Stimulated activated CD8-positive, alpha-beta memory T cell treated with anti-CD3 and anti-CD28 coated beads, Interleukin-4, amount 100 ng/mL, for 24 hours (primary cell): ENCODE measurements at places on chromosomes 12 and 14.

DNA sequence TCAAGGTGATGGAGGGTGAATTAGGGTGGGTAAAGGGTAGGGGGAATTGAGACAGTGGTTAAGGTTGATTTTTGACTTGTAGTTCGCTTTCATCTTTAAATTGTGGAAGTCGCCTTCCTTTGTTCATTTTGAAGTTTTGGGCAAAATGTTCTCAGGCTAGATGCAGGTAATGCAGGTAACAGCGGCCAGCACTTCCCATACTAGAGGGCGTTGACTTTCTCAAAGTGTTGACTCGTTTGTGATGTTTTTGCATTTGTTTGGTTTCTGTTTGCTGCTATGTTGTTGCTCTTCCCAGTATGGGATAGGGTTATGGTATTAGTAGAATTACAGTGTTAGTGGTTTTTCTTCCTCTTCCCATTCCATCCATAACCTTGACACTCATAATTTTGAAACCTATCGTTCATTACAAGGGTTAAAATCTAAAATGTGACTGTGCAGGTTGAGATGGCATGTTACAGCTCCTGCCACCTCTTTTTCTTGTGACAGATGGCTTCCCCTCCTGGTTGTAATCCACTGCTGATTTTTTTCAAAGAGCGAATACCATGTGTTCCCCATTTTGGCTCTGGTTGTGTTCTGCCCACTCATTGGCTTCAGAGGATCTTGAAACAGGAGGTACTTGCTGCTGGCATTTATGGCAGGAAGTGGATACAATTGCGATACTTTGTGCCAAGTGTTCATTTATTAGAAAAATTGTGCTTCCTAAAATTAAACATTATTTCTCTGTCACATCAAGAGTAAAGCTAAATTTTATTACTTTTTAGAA, 57.1 kb downstream of the ERC1 start:
- DNase-seq = no peak

- no peak for DNase-seq
Observed at GRCh38 chr12:19036673-19037357, 92.7 kb upstream of the PLEKHA5 start.

DNA sequence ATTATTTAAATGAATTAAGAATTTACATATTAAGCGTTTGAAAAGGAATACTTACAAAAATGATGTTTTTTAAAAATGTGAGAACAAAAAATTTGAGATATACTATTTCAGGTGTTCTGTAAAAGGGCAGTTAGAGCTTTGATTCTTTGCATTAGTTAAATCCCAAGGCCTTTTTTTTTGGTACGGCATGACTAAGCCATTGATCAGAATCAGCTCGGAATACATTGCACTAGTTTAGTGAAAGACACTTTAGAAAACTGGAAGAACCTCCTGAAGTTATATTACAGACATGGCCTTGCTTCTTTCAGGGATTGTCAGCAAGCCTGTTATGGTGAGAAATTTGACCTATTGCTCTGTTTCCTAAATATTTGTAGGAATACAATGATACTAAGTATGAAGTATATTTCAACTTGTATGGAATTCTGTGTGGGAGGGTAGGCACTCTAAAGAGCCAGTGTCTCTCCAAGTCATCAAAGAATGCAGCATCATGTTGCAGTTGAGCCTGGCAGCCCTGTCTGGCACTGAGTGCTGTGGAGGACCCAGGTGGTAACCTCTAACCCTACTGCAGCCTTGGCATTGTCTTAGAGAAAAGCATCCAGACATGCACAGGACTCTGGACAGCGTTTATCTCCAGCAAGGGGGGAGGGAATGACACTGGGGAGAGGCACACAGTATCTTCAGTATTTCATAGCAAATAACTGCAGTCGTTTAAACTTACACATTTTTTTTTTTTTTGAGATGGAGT, 1.5 kb downstream of the KLC1 start:
- DNase-seq = no peak

DNA sequence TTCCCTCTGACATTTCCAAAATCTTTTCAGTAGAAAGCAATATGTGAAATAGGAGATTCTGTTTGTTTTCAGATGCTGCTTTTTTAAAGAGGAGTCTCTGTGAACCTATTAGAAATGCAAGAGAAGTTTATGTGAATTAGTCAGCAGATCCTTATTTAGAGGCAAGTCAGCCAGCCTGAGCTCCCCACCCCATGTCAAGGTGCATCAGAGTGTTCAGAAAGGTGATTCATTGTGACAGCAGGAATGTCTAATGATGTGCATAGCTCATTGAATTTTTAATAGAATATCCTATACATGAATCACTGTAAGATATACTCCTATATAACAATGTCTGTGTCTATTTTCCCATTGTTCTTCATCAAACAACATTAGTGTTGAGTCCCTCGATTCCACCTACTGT, 1222.4 kb upstream of the USP15 start:
- no peak for DNase-seq

GRCh38 chr12:52952076-52952801, 3.3 kb downstream of the KRT18 start:
- DNase-seq = no peak

DNA sequence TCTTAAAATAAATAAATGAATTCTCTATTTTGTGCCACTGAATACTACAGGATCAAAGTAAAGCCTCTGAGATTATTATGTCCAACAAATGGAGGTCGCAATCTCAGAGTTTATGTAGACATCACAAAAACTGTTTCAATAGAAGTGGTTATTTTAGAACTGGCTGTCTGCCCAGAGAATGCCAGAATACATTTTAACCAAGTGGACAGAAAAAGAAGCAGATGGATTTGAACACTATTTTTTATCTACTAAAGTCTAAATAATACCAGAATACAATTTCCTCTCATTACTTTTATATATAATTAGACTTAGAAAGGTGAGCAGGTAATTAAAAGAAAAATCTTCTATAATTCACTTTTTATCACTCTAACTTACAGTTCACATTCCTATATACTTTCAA, 118.3 kb downstream of the MED13L start:
- no peak for DNase-seq

DNA sequence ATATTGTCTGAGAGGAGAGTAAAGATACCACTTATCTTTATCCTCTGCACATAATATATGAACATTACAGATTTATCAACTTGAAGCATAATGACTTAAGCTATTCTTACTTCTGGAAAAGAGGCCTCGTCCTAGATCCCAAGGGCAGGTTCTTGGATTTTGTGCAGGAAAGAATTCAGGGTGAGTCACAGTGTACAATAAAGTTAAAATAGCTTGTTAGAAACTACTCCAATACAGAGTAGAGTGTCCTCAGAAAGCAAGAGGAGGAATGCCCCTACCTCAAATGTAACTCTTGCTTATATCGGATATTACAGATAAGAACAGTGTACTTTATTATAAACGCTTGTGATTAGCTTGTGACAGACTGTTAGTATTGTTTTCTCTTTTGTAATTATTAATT, 41.9 kb upstream of the ABCC9 start:
- DNase-seq = no peak

GRCh38 chr14:81162941-81163340, 57.8 kb downstream of the GTF2A1 start:
- DNase-seq = no peak

- no peak for DNase-seq
Observed at GRCh38 chr12:49588721-49589516, 16.5 kb downstream of the FAM186B start.

DNA sequence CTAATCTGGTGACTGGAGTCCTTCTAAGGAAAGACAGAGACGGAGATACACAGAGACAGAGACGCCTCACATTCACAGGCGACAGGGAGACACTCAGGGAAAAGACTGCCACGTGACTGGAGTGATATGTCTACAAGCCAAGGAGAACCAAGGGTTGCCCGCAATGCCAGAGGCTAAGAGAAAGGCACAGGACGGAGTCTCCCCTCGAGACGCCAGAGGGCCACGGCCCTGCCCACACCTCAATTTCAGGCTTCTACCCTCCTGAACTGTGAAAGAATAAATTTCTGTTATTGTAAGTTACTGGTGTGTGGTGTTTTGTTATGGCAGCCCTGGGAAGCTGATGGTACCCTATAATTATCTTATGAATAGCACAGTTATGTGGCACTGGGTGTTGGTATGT, 11.6 kb upstream of the RAN start:
- DNase-seq = no peak

GRCh38 chr12:120413901-120414695, 23.8 kb upstream of the COX6A1 start:
- DNase-seq = no peak

GRCh38 chr12:7642876-7643309, 22.8 kb downstream of the APOBEC1 start:
- DNase-seq = peak; percentile 1

GRCh38 chr12:121799842-121800693, 3.7 kb upstream of the SETD1B start:
- DNase-seq = peak; percentile 79

DNA sequence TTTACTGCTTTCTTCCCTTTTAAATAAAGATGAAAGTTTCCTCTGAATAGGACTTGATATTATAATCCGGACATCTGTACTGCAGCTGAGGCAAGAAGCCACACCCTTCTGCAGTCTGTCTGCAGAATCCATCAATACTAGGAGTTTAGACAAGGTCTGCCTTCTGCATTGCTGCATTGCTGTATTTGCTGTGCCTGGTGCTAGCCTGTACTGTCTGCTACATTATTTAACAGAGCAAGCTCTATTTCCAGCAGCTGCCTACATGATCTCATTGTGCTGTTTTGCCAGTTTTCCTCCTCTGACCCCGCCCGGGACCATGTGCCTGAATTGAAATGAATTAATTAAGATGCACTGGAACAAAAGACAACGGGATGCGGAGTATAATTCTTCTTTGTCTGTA, 1.7 kb downstream of the TUBA1A start:
- DNase-seq = no peak

GRCh38 chr14:60645126-60645741, 4.0 kb downstream of the SIX1 start:
- no peak for DNase-seq

- DNase-seq = no peak
Observed at GRCh38 chr12:20507711-20508110, 139.4 kb downstream of the PDE3A start.

DNA sequence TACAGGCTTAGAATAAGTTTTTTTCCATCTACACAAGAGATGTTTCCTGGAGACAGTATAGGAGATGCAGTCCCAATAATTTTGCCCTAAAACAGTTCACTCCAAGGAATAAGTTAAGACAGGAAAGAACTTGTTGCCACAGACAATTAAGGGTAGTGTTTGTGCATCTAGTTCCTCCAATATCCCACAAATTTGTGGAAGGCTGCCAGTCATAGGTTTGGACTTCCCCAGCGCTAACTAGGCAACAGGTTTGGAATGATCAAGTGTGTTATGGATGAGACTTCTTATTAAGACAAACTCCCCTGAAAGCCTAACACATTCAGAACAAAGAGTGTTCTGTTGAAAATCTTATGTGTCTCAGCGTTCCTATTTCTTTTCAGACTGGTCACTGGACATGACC, 611.0 kb downstream of the CCER1 start:
- no peak for DNase-seq

GRCh38 chr14:75343911-75344310, 65.3 kb downstream of the FOS start:
- DNase-seq = no peak

DNA sequence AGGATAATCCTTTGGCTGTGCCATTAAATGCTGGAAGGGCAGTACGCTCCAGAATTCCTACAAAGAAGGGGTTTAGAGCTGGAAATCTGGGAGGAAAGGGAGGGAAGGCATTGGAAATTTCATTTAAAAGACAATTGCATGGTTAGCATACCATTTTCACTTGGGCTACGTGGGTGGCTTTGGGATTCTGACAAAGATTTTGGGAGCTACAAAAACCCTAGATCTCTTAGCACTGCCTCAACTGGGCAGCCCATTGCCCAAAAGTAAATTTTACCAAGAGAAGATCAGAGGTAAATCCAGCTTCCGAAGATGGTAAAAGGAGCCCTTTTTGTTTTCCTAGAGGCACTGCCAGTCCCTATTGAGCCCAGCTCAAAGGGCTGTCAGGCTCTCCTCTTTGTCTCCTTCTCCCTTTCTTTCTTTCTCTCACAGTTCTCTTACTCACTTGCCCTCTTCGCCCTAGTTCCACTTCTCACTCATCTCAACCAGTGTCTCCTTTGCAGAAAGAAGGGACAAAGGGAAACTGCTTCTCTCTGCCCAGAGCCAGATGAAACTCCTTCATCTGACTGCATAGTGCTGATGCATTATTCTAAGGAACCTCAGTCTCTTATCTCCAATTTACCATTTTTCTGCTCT, 125.4 kb upstream of the PLEKHA5 start:
- no peak for DNase-seq

GRCh38 chr14:89504602-89505313, 87.7 kb upstream of the FOXN3 start:
- DNase-seq = peak; percentile 11

DNA sequence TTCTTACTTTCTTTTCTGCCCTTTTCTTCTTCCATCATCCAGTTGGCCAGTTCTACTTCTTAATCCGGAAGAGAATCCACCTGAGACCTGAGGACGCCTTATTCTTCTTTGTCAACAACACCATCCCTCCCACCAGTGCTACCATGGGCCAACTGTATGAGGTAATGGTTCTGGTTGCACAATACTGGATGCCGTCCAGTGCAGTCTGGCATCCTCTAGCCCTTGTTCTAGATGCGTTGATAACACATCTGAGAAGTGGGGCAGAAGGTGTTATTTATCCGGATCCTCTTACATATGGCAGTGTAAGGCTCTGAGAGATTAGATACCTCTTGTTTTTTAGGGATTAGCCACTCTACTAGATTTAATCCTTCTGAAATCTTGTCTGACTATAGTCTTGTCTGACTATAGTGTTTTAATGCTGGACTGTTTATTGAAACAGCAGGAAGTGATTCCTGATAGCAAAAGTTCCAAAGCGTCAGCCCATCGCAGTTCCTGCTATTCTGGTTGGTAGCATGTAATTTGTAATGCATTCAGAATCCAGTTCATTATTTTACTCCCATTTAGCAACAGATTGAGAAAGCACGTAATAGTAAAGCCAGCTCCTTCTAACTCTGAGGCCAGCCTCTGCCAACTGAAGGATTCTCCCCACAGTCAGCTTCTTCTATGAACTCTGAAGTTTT, 7.9 kb downstream of the GABARAPL1 start:
- DNase-seq = no peak

DNA sequence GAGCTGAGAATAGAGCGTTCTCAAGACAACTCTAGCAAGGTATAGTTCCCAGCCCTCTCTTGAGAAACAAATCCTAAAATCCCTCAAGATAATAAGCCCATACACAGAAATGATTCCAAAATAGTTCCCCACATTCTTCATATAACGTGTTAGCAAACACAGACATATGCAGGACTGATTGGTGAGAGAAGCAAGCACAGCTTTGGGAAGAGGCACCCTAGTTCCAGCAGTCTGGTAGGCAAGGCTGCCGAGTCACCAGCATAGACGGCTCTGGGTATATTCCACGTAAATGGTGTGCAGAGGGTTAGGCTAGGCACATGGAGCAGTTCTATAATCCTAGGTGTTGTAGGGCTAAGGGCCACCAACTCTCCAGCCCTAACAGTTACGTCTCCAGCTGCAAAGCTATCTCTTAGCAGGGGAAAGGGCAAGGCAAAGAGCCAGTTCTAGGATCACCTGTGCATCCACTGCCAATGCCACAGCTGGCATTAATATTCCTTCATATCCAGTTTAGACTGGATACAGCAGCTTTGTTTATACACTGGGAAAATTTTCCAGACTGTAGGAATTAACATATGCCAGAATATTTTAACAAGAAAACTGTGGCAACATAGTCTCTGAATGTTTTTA, 52.9 kb downstream of the SH2B3 start:
- DNase-seq = no peak
